ENCODE measurements at places on chromosomes 11 and 22. TPM values are rescaled to one million over a fixed set of nuclear protein-coding genes. Genes with fewer than 3 reads are reported as not detected.

Gene PLEKHB1
- total RNA-seq, result 1.2 TPM

Gene PTPN5
- not detected for total RNA-seq

Gene ACAD8
- total RNA-seq, result 20.2 TPM

Gene ANO1
- not detected for total RNA-seq

Gene OR5P2
- not detected for total RNA-seq

Gene PLA2G3
- 0.23 TPM for total RNA-seq

Gene ISX
- total RNA-seq, result not detected

Gene ART5
- total RNA-seq, result not detected

Gene ART1
- total RNA-seq, result not detected

Gene VSIG10L2
- total RNA-seq, result not detected

Gene NCR3LG1
- total RNA-seq, result 11.1 TPM

Gene MCHR1
- 1.7 TPM for total RNA-seq

Gene PLAAT5
- not detected for total RNA-seq

Gene CLMP
- 111 TPM for total RNA-seq

Gene ELFN2
- 0.59 TPM for total RNA-seq

Gene CRYBA4
- not detected for total RNA-seq

Gene CLDN5
- total RNA-seq, result 0.89 TPM

Gene OR56A1
- total RNA-seq, result under 0.01 TPM

Gene SLC6A5
- total RNA-seq, result not detected

Gene MRGPRE
- total RNA-seq, result not detected

Gene A4GALT
- total RNA-seq, result 2.2 TPM
